ENCODE measurements at places on chromosomes 16 and 17.

GRCh38 chr17:21171309-21171922, 42.5 kb downstream of the TMEM11 start:
- H3K27ac ChIP-seq: peak overlapping the region; percentile 94
- peak overlapping the region; percentile 26 for H3K4me3 ChIP-seq
- DNase-seq: peak; percentile 88

DNA sequence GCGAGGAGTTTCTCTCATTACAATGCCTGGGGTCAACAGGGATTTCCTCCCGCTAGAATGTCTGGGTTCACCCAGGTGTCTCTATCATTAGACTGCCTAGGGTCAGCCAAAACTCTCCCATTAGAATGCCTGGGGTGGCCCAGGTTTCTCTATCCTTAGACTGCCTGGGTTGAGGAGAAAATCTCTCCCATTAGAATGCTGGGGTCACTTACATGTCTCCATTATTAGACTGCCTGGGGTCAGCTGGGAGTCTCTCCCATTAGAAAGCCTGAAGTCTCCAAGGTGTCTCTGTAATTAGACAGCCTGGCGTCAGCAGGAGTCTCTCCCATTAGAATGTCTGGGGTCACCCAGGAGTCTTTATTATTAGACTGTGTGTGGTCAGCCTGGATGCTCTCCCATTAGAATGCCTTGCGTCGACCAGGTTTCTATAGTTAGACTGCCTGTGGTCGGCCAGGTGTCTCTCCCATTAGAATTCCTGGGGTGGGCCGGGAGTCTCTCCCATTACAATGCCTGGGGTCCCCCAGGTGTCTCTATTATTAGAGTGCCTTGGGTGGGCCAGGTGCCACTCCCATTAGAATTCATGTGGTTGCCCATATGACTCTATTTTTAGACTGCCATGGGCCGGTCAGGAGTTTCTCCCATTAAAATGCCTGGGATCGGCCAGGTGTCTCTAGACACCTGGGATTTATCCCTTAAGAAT, 2272.1 kb downstream of the TP53TG3F start:
- no peak overlapping the region for H3K27ac ChIP-seq
- no peaks in the 10 kb centered on the region for H3K4me1 ChIP-seq
- no peak overlapping the region for H3K4me3 ChIP-seq
- no peaks in the 10 kb centered on the region for H3K36me3 ChIP-seq
- H3K27me3 ChIP-seq: no peaks in the 10 kb centered on the region
- no peak for DNase-seq

DNA sequence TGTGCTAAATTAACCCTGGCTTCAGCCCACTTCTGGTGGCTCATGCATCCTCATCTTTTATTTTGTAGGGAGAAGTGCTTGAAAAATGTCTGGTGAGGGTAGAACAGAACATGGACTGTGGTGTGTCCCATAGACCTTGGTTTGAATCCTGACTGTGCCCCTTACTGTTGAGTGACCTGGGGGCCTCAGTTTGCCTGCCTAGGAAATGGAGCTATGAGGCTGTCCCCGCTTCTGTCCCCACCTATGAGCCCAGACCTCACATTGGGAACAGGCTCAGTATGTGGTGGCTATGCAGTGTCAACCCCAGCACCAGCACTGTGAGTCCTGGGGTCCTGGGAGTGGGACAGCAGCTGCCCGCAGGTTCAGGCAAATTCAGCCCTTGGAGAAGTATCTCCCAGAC, 186.3 kb upstream of the GSE1 start:
- peaks cover 73% of the 10 kb centered on the region for H3K27me3 ChIP-seq
- DNase-seq: no peak

- H3K36me3 ChIP-seq: no peaks in the 10 kb centered on the region
- H3K27me3 ChIP-seq: no peaks in the 10 kb centered on the region
- H3K4me3 ChIP-seq: no peak overlapping the region
- DNase-seq: no peak
- no peaks in the 10 kb centered on the region for H3K4me1 ChIP-seq
Observed at GRCh38 chr16:50598936-50599361, 50.8 kb downstream of the NKD1 start.

DNA sequence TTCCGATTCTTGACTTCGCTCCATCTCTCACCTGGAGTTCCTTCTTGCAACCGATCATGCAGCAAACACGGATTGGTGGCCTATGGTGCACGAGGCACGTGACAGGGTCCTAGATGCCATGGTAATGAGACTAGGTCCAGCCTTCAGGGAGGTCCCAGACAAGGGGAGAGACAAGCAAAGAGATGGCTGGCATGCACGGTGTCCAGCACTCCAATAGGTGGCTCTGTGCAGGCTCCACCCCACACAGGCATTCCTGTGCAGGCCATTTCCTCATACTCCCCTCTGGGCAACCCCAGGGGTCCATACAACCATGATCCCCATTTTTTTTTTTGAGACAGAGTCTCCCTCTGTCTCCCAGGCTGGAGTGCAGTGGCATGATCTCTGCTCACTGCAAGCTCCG, 31.3 kb downstream of the WNT9B start:
- no peaks in the 10 kb centered on the region for H3K36me3 ChIP-seq
- no peak overlapping the region for H3K4me3 ChIP-seq
- DNase-seq: no peak
- no peaks in the 10 kb centered on the region for H3K4me1 ChIP-seq
- H3K27ac ChIP-seq: no peak overlapping the region
